ENCODE measurements at places on chromosomes 2 and 18.

GRCh38 chr2:233060980-233061590 is 943 bp downstream of the INPP5D start:
- DNase-seq, result no peak

GRCh38 chr2:161207941-161208340 is 47.7 kb downstream of the TANK start:
- no peak for DNase-seq

GRCh38 chr2:98296440-98296839 is 49.8 kb upstream of the CNGA3 start:
- no peak for DNase-seq

DNA sequence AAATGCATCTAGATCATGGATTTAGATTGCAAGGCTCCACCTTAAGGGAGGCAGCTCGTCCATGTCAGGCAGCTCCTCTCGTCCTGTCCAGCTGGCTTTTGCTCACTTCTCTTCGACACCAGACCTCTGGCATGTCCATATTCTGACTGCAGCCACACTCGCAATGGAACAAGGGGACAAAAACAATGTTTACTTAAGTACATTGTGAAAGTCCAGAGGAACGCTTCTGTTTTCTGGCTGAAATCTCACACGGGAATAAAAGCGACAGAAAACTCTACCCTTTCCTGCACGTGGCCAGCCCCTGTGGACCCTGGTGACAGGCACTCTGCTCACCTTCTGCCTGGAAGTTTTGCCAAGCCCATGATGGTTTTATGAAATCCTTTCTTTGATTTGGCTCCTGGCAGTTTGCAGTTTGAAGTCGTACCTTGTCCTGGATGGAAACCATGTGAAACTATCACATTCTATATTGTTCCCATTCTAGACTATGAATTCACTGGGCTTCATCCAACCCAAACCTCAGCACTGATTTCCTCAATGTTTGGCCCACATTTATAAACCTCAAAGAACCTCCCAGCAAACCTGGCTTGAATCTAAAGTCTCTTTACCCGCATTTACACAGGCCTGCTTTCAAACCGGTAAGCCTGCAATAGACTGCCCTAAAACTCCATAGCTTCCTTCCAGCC is 134.3 kb upstream of the PIEZO2 start:
- DNase-seq, result no peak

DNA sequence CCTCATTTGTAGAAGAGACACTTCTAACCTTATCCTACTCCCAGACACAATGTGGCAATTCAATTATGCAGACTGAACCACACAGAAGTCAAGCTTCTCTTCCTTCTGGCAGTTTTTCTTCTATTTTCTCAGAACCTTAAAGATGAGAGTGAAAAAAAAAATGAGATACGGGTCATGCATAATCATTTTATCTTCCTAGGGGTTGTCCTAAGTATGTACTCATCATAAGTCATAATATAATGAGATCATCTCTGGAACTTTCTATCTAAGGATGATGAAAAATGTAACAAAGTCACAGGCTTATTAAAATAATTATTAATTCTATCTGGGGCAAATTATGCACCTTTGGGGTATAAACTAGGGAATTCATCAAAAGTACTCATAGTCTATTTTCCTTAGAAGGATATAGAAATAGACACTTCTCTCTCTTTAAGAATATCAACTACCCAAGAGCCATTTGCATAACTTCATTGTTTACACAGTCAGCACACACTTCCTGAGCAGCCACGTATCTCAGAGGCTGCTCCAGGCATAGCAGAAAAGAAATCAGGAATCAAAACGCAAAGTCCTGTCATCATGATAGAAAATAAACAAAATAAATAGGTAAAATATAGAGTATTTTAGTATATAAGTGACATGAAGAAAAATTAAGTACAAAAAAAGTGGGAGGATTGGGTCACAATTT is 345.9 kb upstream of the SPHKAP start:
- DNase-seq, result peak; percentile 48

GRCh38 chr18:54090856-54091255 is 133.6 kb downstream of the MBD2 start:
- no peak for DNase-seq

- peak; percentile 85 for DNase-seq
Measured at GRCh38 chr2:179096090-179096489, 46.2 kb upstream of the CCDC141 start.

GRCh38 chr2:174442546-174443510 is 44.0 kb downstream of the GPR155 start:
- DNase-seq, result peak; percentile 1

- peak; percentile 62 for DNase-seq
Measured at GRCh38 chr18:54127759-54128378, 96.6 kb downstream of the MBD2 start.

DNA sequence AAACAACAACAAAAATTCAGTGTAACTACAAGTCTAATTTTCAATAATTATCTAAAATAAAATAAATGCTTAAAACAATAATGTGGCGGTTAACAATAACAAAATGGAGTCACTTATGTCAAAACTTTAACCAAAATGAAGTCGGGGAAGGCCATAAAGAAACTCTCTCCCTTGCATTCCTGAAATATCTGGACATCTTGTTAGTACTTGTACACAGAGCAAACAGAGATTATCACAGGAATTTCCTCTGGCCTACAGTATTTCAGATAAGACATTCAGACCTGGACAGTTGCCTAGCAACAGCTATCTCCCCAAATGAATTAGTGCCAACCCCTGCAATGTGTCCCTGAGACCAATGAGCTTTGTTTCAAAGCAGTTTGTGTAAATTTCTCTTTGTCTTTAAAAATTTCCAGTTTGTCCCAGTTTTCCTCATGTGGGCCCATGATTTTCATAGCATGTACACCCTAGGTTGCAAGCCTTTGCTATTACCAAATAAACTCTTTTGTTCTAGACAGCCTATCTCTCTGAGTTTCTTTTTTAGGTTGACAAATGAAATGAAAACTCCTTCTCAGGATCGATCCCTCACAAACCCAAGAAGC is 68.6 kb downstream of the EXOC6B start:
- DNase-seq, result no peak

GRCh38 chr18:36890598-36890997 is 61.7 kb downstream of the KIAA1328 start:
- DNase-seq, result no peak

- DNase-seq, result no peak
Measured at GRCh38 chr2:235834781-235835180, 333.4 kb downstream of the GBX2 start.

DNA sequence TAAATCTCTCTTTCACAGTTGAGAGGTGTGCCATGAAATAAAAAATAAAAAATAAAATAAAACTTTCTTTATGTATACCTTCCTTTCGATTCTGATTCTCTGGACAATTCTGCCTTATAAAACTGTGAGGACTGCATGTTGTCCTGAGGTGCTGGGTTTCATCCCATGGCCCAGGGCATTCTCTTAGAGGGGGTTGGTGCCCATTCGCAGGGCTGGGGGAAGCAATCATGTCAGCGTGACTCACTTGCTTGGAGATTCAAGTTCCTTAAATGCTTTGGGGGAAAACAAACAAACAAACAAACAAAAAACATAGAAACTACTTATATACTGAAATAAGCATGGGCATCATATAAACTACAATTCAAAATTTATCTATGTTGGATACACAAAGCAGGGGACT is 122.0 kb upstream of the ST6GAL2 start:
- no peak for DNase-seq

- no peak for DNase-seq
Measured at GRCh38 chr2:226772389-226773179, 27.0 kb downstream of the IRS1 start.

DNA sequence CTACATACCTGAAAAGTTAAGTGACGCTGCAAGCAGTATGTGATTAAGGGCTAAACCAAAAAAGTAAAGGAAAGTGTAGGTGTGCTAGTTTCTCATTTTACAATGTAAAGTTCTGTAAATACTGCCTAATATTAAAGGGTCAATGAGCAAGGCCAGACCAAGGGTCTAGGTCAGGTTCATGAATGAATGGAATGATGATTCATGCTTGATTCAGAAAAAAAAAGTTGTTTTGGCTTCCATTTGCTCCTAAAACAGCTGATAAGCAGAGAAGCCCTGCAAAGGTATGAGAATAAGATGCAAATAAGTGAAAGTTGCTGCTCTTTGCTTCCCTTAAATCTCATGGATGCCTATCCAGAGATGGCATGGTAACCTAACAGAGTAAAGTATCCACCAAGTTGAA is 61.3 kb downstream of the PTRHD1 start:
- no peak for DNase-seq

GRCh38 chr18:48342581-48342980 is 66.6 kb downstream of the ZBTB7C start:
- DNase-seq, result no peak

DNA sequence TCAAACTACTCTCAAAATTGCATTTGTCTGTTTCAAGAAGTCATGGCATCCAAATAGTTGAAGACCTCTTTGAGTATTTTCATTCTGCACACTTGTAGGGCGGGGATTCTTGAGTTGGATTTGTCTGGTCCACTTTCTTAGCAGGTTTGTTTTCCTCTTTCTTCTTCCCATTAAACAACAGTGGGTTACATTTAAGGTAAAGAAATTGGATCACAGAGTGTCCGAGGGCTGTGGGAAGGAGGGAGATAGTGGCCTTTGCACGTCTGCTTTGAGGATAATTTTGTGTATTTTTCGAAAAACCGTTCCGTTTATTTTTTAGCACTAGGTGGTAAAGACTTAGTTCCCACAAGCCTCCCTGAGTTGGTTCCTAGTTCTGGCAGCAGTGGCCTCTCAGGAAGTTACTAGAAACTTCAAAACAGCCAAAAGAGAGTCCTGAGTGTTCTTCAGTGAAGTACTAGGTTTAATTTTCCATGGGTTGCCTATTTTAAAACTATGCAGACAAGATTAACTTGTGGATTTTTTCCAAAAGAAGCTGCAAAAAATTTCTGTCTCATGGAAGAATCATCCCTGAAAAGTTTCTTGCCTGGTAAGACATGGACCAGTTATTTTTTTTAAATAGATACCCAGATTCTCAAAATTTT is 107.9 kb downstream of the CDC42EP3 start:
- DNase-seq, result no peak

DNA sequence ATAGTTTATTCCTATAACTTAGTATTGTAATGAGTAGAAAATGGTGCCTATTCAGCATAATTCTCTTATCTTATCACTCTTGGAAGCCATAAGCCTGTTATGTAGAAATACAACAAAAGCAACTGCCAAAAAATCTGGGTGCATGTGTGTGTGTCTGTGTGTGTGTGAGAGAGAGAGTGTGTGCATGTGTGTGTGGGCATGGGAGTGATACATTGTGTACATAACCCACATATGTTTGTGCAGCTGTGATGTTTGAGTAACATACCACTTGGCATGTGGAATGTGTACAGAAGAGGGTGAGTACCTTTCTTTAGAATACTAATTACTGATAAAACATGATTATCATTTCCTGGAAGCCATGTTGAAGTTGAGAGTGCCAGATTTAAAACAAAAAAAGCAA is 642.3 kb upstream of the SYT4 start:
- no peak for DNase-seq

DNA sequence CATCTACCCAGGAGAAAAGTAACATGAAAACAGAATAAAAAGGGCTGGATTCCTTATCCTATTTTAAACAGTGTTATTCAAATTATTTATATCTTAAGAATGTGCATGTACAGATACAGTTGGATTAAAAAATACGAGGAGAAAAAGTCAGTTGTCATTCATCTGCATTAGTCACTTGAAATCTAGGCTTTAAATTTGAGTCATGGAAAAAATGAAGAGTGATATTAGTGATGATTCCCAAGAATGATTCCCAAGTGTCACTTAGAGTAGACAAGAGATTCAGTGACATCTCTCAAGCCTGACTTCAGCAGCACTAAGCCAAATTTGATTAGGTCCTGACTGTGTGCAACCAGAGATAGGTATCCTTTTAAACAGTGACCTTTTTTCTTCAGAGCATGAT is 394.2 kb downstream of the IRS1 start:
- no peak for DNase-seq

DNA sequence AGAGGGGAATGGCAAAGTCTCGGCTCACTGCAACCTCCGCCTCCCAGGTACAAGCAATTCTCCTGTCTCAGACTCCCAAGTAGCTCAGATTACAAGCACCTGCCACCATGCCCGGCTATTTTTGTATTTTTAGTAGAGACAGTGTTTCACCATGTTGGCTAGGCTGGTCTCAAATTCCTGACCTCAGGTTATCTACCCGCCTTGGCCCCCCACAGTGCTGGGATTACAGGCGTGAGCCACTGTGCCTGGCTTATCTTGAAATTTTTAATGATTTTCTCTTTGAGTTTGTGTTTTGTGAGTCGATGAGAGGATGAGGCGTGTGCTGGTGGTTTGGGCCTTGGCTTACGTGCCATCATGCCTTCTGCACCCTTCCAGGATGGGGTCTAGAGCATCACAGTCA is 101.3 kb upstream of the ST3GAL5 start:
- DNase-seq, result no peak
